ENCODE measurements at places on chromosomes 13 and 19. TPM values are rescaled to one million over a fixed set of nuclear protein-coding genes. Genes with fewer than 3 reads are reported as not detected.

ZNF730 gene
- total RNA-seq, result 1.3 TPM

IGSF23 gene
- total RNA-seq, result 0.13 TPM

FBXO17 gene
- 29.0 TPM for total RNA-seq

OVOL3 gene
- not detected for total RNA-seq

- no peak for DNase-seq
Measured at GRCh38 chr19:29449371-29449770, 76.4 kb upstream of the VSTM2B start.

DNA sequence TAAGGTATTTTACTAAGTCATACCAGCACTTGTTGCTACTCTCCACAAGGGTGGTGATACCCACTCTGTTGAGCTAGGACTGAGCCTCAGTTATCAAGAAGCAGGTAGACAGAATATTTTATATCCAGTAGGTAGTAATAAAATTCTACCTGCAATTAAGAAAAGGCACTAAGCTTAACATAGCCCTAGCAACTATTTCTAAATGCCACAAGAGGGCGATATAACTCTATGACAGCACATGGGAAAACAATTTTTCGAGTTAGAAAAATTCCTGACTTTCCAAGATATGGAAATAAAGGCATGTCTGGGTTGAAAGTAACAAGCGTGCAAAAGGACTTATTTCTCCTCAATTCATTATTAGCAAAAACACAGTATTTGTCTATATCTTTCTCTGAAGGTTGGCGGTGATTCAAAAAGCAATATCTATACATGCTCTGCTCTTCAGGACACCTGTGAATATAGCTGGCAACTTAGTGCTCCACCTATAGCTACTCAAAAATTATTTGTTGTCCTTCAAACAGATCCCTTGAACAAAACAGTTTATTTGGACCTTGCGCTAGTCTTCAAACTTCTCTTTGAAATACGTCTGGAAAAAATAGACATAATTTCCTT lies 14.7 kb downstream of the CCDC169 start:
- peak; percentile 30 for DNase-seq

GRCh38 chr19:10617409-10618121 lies 7.8 kb upstream of the SLC44A2 start:
- no peak for DNase-seq

- no peak for DNase-seq
Measured at GRCh38 chr19:10116866-10117616, 2.7 kb downstream of the EIF3G start.

DNA sequence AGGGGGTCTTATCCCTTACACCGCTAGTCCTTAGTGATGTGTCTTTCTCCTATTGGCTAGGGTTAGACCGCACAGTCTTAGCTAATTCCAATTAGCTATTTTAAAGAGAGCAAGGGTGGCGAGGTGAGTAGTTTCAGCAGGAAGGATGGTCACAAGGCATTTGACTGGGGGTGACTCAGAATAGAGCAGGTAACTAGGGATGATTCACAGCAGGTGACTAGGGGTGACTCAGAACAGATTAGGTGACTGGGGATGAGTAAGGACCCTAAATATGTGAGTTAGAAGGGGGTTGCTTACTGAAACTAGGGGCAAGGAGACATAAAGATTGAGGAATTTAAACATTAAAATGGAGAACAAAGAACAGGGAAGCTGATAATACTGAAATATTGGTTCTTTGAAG lies 64.3 kb downstream of the ZNF66 start:
- no peak for DNase-seq

All from dermis microvascular lymphatic vessel endothelial cell (primary cell).